Uterus (tissue), 4 donors: ENCODE measurements at places on chromosomes 12 and 14. TPM values are rescaled to one million over a fixed set of nuclear protein-coding genes. Genes with fewer than 3 reads are reported as not detected.

- H3K27ac ChIP-seq = no peak overlapping the region
- no peaks in the 10 kb centered on the region for H3K27me3 ChIP-seq
- H3K36me3 ChIP-seq = no peaks in the 10 kb centered on the region
- no peaks in the 10 kb centered on the region for H3K4me1 ChIP-seq
Measured at GRCh38 chr12:99278899-99279298, 368.7 kb upstream of the GARIN6 start.

GRCh38 chr12:39440781-39441180 lies 2.1 kb downstream of the KIF21A start:
- no peaks in the 10 kb centered on the region for H3K36me3 ChIP-seq
- no peak overlapping the region for H3K27ac ChIP-seq
- H3K27me3 ChIP-seq = no peaks in the 10 kb centered on the region

Gene FOXG1
- not detected for total RNA-seq

DNA sequence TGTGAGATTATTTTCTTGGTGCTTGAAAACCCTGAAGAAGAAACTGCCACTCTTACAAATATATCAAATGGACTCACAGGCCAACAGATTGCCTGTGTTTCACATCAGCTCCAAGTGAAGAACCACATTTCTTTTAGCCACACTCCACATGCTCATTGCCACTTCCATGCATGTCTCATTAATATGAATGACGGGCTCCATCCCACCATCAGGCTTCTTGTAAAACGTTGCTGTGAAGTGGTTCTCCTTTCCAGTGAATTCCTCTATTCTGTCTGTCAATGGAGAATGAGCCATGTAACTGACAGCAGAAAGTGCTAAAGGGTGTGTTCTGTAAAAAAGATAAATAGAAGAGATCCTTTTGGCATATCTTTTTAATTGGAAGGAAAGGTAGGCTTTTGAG lies 188.2 kb upstream of the RMST start:
- no peak overlapping the region for H3K4me3 ChIP-seq
- H3K36me3 ChIP-seq = no peaks in the 10 kb centered on the region
- H3K4me1 ChIP-seq = no peaks in the 10 kb centered on the region
- H3K27ac ChIP-seq = no peak overlapping the region
- DNase-seq = no peak
- no peaks in the 10 kb centered on the region for H3K27me3 ChIP-seq

GRCh38 chr14:99755068-99755405 lies 38.2 kb upstream of the EML1 start:
- H3K36me3 ChIP-seq = no peaks in the 10 kb centered on the region
- no peaks in the 10 kb centered on the region for H3K27me3 ChIP-seq
- H3K4me3 ChIP-seq = no peak overlapping the region

Gene ARMH4
- 10.9 TPM for total RNA-seq

- no peaks in the 10 kb centered on the region for H3K36me3 ChIP-seq
- no peak overlapping the region for H3K4me3 ChIP-seq
- H3K4me1 ChIP-seq = no peaks in the 10 kb centered on the region
- DNase-seq = no peak
- no peaks in the 10 kb centered on the region for H3K27me3 ChIP-seq
Measured at GRCh38 chr14:40123816-40124215, 691.6 kb upstream of the FBXO33 start.

- no peaks in the 10 kb centered on the region for H3K4me1 ChIP-seq
- no peak overlapping the region for H3K27ac ChIP-seq
- no peaks in the 10 kb centered on the region for H3K27me3 ChIP-seq
- no peak for DNase-seq
Measured at GRCh38 chr14:80055226-80055625, 156.1 kb downstream of the DIO2 start.

- H3K36me3 ChIP-seq = no peaks in the 10 kb centered on the region
- DNase-seq = no peak
- H3K4me1 ChIP-seq = no peaks in the 10 kb centered on the region
Measured at GRCh38 chr14:106840991-106841390, 1314.6 kb downstream of the TMEM121 start.

Gene TAS2R31
- 21.3 TPM for total RNA-seq

GRCh38 chr14:104707608-104708595 lies 16.1 kb upstream of the ADSS1 start:
- H3K4me3 ChIP-seq = no peak overlapping the region
- DNase-seq = no peak
- no peaks in the 10 kb centered on the region for H3K36me3 ChIP-seq
- H3K27ac ChIP-seq = no peak overlapping the region

DNA sequence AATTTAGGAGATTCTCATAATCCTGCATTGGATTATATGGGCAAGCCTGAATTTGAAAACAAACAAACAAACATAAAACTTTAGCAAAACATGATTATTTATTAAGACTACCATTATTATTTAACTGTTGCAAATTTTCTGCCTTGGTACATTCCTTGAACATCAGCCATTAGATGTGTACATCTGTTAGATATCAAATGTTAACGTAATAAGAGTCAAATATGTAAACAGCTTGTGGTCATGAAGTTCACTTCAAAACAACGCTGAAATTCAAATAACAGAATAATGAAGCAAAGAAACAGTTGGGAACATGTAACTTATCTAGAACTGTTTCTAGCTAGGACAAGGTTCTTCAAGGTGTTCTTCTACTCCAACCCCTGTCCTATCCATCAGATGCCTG lies 14.3 kb upstream of the TMX1 start:
- DNase-seq = no peak
- H3K27ac ChIP-seq = no peak overlapping the region
- no peaks in the 10 kb centered on the region for H3K4me1 ChIP-seq
- H3K36me3 ChIP-seq = no peaks in the 10 kb centered on the region
- H3K4me3 ChIP-seq = no peak overlapping the region

Gene KRT73
- total RNA-seq = not detected

- no peaks in the 10 kb centered on the region for H3K4me1 ChIP-seq
- H3K4me3 ChIP-seq = no peak overlapping the region
- H3K27me3 ChIP-seq = no peaks in the 10 kb centered on the region
- H3K36me3 ChIP-seq = no peaks in the 10 kb centered on the region
- H3K27ac ChIP-seq = no peak overlapping the region
Measured at GRCh38 chr14:104335176-104335575, 196.8 kb downstream of the KIF26A start.

Gene TPPP2
- total RNA-seq = 0.67 TPM
